ENCODE measurements at places on chromosomes 13 and 19. TPM values are rescaled to one million over a fixed set of nuclear protein-coding genes. Genes with fewer than 3 reads are reported as not detected.

The LAIR2 gene
- not detected for polyA plus RNA-seq

The SLITRK6 gene
- 0.38 TPM for polyA plus RNA-seq

The DCT gene
- polyA plus RNA-seq: 0.63 TPM

The FCAR gene
- polyA plus RNA-seq: 0.13 TPM

The CPT1C gene
- polyA plus RNA-seq: 12.9 TPM

The LHB gene
- polyA plus RNA-seq: not detected

The C3 gene
- 430 TPM for polyA plus RNA-seq

The ZNF223 gene
- 6.3 TPM for polyA plus RNA-seq

The SSC5D gene
- 11.4 TPM for polyA plus RNA-seq

DNA sequence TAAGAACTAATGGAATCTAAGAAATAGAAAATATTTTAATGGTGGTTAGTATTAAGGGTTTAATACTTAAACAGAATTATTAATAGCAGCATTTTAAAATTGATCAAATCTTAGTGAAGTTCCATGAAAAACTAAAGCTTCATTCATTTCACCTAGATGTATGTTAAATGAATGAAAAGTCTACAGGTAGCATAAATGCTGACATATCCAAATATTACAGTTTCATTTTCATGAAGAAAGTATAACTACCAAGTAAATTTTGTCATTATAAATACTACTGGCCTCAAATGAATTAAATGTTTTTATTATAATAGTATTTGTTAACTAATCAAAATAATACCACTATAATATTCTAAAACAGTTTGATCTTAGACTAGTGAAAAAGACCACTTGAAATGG, 403.3 kb downstream of the LIG4 start:
- no peak for DNase-seq

GRCh38 chr13:100240109-100240779, 151.4 kb downstream of the PCCA start:
- DNase-seq: no peak

DNA sequence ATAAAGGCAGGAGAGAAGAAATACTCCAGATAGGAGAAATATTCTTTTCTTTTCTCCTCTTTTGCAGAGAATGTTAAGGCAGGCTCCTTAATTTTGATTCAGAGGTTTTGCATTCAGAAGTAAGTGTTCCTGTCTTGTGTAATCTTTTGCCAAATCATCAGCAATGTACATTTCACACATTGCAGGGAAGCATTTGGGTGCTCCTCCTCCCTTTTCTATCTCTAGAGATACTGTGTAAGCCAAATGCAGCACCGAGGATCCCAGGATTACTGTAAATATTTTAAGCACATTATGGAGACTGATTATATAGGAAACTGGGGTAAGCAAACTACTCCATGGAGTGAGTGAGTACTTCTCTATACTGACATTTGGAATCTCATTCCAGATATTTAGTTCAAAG, 7.2 kb downstream of the ATP8A2 start:
- DNase-seq: no peak

- DNase-seq: peak; percentile 28
Observed at GRCh38 chr13:80469853-80470381, 129.0 kb upstream of the SPRY2 start.

- DNase-seq: no peak
Observed at GRCh38 chr13:77475345-77476084, 60.0 kb upstream of the SCEL start.

- no peak for DNase-seq
Observed at GRCh38 chr13:109959903-109960302, 173.5 kb upstream of the IRS2 start.

- no peak for DNase-seq
Observed at GRCh38 chr19:12665671-12666264, 774 bp downstream of the MAN2B1 start.

- no peak for DNase-seq
Observed at GRCh38 chr13:30039511-30039911, 189.1 kb upstream of the UBL3 start.

DNA sequence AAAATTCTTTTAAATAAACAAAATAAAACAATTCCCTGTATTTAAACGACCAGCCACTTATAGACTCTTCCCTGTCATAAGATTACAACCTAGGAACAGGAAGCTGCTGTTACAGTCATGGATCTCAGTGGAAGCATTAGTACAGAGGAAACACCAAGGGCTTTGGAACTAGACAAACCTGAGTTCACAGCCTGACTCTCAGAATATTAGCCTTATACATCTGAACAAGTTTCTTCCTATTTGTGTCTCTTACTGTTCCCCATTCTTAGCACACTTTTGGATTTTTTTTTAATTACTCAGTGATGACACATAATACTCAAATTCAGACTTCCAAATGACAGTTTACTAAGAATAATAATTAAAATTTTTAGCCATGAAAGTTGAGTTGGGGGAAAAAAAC, 46.1 kb downstream of the ZDHHC20 start:
- no peak for DNase-seq

DNA sequence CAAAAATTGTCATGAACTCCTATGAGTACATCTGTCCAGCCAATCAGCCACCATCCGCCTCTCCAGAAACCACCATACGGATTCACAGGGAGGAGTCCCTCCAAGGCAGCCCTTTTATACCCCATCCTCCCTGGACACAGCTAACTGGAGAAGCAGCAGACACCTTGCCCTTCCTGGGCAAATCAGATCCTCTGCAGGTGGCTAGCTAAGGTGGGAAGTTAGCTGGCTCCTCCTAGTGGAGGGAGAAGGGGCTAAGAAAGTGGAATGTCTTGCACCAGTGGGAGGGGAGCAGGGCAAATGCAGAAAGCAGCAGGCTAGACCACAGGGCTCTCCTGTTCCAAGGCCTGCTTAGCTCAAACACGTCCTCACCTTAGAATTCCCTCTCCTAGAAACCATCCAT, 46.2 kb upstream of the UQCRFS1 start:
- DNase-seq: no peak

- no peak for DNase-seq
Observed at GRCh38 chr13:32426191-32426989, 1.5 kb downstream of the N4BP2L1 start.

- no peak for DNase-seq
Observed at GRCh38 chr19:20279516-20279915, 112.5 kb downstream of the ZNF486 start.

DNA sequence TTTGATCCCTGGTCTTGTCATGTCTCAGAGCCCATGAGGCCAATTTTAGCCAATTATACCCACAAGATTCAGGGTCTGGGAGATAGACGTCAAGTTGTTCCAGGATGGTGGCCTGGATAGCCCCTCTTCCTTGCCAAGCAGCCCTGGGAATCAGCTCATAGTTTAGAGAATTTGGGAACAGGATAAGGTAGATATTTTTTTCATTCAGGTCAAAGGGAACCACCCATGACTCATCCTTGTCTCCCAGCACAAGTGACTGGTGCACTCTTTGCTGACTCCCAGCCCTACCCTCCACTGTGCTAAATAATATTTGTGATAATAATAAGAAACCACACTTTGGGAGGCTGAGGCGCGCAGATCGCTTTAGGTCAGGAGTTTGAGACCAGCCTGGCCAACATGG, 17.1 kb upstream of the S1PR4 start:
- no peak for DNase-seq

- DNase-seq: no peak
Observed at GRCh38 chr13:70585109-70585508, 476.9 kb upstream of the KLHL1 start.

DNA sequence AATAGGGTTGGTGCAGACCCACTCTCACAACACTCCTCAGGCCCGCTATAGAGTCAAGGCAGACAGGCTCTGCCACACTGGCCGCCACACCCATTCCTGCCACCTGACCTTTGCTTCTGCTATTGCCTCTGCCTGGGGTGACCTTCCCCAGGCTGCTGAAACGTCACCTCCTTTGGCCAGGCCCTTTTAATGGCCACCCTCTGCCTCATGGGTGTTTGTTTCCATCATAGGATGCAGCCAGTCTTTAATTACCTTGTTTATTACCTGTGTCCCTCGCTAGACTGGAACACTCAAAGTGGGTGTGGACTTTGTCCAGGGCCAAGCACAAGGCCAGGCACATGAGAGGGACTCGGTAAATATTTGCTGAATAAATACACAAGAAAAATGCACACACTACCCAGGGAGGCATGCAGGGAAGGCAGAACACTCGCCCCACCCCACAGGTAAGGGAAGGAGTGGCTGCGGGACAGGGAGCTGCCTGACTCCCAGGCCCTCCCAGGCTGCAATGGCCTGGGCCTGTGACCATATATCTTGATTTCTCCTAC, 3.2 kb downstream of the LSM4 start:
- DNase-seq: no peak

GRCh38 chr13:41900918-41901317, 60.0 kb downstream of the VWA8 start:
- DNase-seq: no peak

- no peak for DNase-seq
Observed at GRCh38 chr13:43021926-43022670, 1.3 kb upstream of the DNAJC15 start.

- DNase-seq: no peak
Observed at GRCh38 chr13:42924344-42924743, 67.7 kb downstream of the EPSTI1 start.

- no peak for DNase-seq
Observed at GRCh38 chr13:40979232-40979631, 39.9 kb downstream of the ELF1 start.

DNA sequence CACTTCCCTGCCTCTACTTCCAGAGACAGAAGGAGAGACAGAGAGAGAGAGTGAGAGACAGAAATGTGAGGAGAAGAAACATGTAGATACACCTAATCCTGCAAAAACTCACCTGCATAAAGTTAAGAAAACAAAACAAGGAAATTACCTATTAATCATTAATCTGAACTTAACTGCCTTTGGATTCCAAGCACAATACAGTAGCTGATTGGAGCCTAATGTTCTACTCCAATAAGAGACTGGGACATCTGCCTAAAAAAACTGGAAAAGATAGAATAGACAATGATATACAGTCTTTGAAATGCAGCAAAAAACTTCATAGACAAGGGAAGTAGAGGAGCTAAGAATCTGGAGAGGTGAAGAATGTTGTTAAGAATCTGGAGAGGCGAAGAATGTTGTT, 910.2 kb upstream of the SLC10A2 start:
- no peak for DNase-seq

DNA sequence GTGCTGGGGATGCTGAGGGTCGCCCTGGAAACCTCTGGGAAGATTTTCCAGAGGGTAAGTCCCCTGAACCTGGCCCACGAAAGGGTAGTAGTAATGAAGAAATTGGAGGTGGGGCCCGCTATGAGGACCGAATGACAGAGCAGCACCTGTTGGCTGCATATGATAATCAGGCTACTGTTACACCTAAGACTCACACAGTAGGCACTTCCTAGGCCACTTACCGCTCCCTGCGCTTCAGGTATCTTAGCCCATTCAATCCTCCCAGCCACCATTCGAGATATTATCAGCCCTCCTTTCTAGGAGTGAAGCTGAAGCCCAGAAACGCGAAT, 4.3 kb upstream of the LRFN3 start:
- no peak for DNase-seq

DNA sequence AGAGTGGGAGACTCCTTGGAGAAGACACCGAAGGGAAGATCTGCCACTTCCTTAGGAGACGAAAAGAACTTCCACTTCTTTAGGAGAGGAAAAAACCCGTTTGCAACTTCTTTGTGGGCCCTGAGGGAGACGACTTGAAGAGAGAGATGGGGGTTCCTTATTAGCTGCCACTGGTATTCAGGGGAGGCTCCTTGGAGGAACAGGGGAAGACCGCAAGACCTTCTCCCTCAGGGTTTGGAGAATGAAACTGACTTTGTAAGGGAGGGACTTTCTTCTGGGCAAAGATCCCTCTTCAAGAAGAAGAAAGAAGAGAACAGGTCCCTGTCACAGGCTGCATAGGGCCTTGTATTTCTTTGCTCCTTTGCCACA, 416 bp downstream of the BCKDHA start:
- DNase-seq: no peak

All from ovary (tissue), 10 donors.